ENCODE measurements at places on chromosomes 16 and 17. TPM values are rescaled to one million over a fixed set of nuclear protein-coding genes. Genes with fewer than 3 reads are reported as not detected.

- peak; percentile 93 for DNase-seq
Observed at GRCh38 chr17:43546319-43547188, at the start of gene ETV4. ETV4 (minus strand) TSS chr17:43546340; CDS start chr17:43545617, 723 bp downstream.

- DNase-seq = no peak
Observed at GRCh38 chr17:27906623-27907022, 13.5 kb upstream of the LYRM9 start.

- no peak for DNase-seq
Observed at GRCh38 chr16:35140293-35140986, 1681.0 kb downstream of the TP53TG3F start.

- no peak for DNase-seq
Observed at GRCh38 chr16:79845033-79845733, 244.6 kb upstream of the MAF start.

SLC6A2 gene
- polyA plus RNA-seq = not detected

- DNase-seq = no peak
Observed at GRCh38 chr17:48113201-48113676, 5.7 kb downstream of the SNX11 start.

GRCh38 chr16:73150786-73151185, 102.9 kb upstream of the ZFHX3 start:
- DNase-seq = no peak

ESRP2 gene
- 20.9 TPM for polyA plus RNA-seq

SLC35G6 gene
- not detected for polyA plus RNA-seq

- DNase-seq = peak; percentile 27
Observed at GRCh38 chr16:69906838-69907401, 44.2 kb upstream of the CLEC18A start.

TEKT1 gene
- polyA plus RNA-seq = not detected
